ENCODE measurements at places on chromosomes 1 and 21.

- DNase-seq = peak; percentile 1
Measured at GRCh38 chr1:97796711-97797110, 124.1 kb downstream of the DPYD start.

DNA sequence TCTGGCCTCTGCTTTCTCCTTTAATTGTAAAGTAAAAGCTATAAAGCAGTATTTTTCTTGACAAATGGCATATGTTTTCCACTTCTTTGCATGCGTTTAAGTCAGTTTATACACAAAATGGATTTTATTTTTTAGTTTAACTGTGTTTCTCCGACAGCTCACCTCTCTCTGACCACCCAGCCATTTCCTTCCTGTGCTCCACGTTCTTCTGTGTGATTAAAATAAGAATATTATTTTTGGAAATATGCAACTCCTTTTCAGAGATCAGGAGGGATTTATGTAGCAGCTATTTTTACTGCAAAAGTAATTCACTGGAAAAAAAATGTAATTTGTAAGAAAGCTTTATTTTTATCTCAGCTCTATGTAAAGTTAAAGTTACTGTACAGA lies 18.0 kb downstream of the ETS2 start:
- no peak for DNase-seq

DNA sequence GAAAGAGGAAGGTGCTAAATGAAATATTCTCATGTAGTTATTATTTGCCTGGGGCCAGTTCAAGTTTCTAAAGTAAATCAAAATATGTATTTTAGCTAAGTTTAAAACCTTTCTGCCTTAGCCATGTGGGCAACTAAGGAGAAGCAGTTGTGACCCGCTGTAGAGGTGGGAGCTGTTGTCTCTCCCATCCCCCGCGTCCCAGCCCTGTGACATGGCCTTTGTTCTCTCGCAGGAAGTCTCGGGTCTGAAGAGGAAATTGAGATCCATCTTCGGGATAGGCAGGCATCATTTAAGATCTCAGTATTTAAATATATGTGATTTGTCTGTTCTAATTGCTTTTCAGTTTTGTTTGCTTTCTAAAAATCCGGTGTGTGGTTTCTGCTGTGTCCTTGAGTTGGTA lies 121.5 kb downstream of the CAMTA1 start:
- DNase-seq = no peak

GRCh38 chr1:116031302-116031835 lies 55.1 kb downstream of the SLC22A15 start:
- DNase-seq = no peak

DNA sequence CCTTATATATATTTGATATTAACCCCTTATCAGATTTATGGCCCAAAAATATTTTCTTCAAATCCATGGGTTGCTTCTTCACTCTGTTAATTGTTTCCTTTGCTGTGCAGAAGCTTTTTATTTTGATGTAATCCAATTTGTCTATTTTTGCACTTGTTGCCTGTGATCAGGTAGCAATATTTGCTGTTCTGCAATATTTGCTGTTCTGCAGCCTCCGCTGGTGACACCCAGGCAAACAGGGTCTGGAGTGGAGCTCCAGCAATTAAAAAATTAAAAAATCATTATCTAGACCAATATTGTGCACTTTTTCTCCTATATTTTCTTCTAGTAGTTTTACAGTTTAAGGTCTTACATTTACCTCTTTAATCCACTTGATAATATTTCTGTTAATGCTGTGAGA lies 564.5 kb downstream of the DPYD start:
- DNase-seq = no peak

GRCh38 chr1:68142461-68142860 lies 89.9 kb downstream of the WLS start:
- no peak for DNase-seq

DNA sequence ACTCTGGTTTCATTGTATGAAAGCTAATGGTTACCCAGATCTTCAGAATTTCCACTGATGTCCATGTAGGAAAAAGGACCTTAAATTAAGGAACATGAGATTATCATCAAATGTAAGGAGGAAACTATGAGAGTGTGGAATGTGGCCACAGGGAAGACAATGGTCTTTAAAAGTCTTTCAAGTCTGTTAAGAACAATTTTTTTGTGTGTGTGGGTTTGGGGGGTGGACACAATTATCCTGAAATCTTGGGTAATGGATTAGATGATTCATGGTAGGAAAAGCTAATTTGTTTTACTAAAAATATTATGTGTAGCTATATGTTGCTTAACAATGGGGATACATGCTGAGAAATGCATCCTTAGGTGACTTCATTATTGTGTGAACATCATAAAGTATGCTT lies 72.9 kb downstream of the PLA2G4A start:
- no peak for DNase-seq

DNA sequence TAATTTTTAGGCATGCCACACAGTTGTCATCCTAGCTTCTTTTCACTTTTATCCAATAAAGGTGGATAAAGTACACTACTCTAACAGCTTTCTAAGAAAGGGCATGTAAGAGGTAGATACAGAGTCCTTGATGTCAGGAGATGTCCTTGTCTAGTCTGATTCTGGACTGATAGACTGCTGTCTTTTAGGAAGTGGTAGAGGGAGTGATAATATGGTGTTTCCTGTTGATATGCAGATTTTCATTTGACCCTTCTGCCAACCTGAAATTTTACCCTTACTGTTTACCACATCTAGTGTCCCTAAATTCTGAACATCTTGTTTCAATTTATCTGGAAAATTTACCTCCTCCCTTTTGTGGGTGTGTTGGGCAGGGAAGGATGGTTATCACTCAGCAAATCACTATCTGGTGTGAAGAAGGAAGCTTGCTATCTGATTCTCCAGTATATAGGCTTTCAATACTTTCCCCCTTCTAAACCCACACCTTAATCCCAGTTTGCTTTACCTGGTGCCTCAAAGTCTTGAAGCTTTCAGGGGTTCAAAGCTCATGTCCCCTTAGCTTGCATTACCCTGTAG lies 354.9 kb upstream of the SNX7 start:
- no peak for DNase-seq

GRCh38 chr1:116489231-116489697 lies 81.6 kb downstream of the CD58 start:
- no peak for DNase-seq

GRCh38 chr1:84108900-84109578 lies 35.0 kb upstream of the PRKACB start:
- DNase-seq = no peak

DNA sequence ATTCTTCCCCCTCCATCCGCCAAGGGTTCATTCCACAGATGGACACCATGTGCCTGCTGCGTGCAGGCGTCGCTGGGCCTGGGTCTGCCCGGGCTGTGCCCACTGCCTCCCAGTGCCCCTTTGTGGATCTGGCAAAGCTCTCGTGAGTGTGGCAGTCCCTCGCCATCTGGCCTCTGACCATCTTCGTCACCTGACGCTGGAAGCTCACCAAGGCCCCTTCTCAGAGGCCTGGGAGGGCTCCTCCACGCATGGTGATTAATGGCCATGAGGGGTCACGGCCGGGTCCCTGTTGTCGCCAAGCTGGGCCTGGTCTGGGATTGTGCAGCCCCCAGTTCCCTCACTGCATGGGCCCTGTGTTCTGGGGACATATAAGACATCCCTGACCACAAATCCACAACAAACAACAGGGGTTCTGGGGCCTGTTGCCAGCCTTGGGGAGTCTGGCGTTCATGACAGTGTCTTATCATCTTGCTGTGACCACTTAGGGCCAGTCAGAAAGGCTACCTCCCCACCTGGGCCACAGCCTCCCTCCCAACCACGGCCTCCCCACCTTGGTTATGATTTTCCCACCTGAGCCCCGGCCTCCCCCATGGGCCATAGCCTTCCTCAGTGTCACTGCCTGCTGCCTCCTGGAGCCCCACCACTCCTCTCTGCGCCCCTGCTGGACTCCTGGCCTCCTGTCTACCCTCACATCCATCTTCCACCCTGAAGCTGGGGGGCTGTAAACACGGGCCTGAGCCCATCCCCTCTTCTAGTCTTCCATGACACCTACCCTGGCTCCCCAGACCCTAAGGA lies 27.9 kb downstream of the SLC45A1 start:
- DNase-seq = no peak

DNA sequence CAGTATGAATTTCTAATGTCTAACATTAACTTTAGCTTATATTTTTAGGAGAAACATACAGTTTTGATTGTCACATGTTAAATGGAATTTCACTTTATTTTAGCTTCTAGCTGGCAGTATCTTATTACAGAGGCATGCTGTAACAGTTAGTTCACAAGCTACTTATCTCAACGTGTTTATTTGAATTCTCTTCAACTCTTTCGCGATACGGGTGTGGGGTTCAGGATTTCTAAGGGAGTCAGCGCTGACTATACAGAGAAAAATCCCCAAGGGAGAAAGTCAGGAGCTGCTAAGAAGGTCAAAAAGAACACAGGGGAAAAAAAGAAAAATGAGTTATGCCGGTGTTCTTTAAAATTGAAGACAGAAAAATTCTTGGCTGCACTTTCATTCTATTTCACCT lies 296.2 kb downstream of the VAV3 start:
- DNase-seq = no peak

- DNase-seq = no peak
Measured at GRCh38 chr21:42203936-42204335, 15.0 kb upstream of the ABCG1 start.

DNA sequence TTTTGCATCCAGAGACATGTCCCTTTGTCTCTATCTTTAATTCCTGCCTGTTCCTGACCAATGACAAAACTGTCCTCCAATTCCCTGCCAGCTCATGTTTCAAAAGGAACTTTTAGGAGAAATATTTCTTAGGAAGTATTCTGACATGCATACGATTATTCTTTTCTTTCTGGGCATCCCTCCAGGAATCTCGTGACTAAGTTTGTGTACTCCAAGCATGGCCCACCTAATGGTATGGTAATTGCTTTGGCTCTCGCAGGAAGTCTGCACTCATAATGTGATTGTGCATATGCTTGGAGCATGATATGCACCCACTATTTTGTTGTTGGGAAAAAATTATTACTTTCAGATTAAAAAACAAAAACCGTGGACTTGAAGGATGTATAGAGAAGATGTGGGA lies 256.4 kb downstream of the PRDM2 start:
- DNase-seq = no peak

DNA sequence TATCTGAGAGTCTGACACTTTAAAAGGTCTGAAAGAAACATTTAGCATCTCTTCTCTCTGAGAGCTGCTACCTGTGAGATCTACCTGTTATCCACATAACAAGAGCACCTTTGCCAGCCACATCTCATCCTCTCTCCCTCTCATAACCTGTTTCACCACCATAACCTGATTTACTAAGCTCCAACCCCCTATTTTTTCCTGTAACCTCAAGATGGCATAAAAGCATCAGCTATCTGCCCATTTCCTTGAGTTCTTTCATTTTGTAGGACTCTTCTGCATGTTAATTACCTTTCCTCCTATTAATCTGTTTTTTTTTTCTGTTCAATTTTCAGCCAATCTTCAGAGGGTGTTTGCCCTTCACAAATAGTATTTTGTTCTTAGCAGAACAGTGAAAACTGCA lies 136.5 kb upstream of the KCNK1 start:
- DNase-seq = no peak

DNA sequence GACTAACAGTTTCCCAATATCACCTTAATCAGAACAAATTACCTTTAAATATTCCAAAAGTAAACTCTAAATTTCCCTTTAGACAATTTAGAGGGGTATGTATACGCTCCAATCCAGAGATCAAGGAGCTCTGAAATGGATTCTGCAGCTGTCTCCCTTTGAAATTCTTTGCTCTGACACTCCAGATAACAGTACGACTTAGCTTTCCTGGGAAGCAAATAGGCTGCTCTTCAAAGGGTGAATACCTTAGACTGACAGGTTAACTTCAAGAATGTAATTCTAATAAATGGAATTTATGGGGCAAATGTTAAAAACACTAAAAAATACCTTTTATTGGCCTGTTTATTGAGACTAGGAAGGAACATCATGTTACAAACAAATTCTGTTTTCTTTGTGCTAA lies 357.2 kb downstream of the USP25 start:
- no peak for DNase-seq

DNA sequence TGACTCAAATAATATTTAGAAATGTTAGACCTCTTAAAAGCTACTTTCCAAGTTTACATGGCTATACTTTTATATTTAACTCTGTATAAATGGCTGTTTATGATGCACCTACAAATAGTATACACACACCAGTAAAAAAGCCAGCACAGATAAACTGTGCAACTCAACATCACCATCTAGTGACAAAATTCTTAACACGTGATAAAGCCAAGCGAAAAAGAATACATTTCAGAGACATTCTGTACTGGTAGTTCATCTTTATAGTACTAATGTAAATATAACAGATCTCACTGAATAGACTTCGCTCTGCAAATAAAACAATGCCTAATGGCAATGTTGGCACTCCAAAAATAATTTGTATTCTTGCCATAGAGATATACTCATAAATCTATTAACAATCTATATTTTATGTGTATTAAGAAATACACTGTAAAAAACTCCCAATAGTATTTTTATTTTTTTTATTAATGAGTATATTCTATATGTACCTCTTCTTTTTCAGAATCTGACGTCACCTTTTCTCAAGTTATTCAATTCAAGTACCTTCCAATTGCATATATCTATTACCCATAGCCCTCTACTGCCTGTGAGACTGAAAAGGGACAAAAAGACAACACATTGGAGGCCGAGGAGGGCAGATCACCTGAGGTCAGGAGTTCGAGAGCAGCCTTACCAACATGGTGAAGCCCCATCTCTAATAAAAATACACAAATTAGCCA lies 100.2 kb downstream of the DPYD start:
- DNase-seq = peak; percentile 16

DNA sequence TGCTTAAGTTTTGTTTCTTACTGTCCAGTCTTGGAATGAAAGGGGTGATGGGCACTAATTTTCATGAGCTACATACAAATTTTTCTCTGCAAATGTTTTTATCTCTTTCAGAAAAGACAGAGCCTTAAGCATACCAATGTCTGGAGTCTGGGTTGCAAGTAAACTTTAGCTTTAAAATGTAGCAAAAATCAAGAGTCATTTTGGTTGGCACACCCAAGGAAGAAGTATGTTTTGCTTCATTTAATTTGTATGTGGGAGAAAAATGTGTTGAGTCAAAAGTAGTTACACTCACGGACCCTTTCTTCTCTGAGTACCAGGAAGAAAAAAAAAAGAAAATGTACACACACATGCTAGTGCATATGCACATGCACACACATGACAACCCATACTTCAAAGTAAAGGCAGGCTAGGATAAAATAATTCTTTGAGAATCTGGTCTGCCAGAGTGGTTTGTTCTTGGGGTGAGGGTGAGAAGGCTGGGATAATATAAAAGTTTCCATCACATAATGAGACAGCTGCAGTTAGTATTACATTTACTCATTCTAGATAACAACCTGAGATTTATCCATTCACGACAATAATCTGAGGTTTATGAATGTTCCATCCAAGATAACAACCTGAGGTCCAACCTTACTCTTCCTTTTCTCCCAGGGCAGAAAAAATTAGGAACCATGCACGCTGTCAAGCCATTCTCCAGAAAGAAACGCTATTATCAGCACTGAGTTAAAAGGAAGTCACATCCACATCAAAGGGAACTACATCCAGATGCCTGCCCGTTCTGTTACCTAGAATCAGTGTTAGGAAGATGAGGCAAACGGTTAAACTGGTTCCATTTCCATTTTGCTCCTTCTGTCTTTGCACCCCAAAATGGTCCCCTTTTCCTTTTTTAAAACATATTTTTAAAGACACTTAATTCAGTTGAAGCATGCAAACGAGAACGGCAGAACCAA lies 9.3 kb downstream of the DPYD start:
- no peak for DNase-seq

GRCh38 chr1:26853156-26853555 lies 9.8 kb upstream of the SFN start:
- peak; percentile 77 for DNase-seq

GRCh38 chr1:2179283-2180013 lies 15.1 kb downstream of the FAAP20 start:
- DNase-seq = peak; percentile 86
